ENCODE measurements at places on chromosomes 11 and 22.

GRCh38 chr11:45666648-45667642 lies 1.5 kb upstream of the CHST1 start:
- DNase-seq, result no peak

GRCh38 chr11:3989921-3990290 lies 104.7 kb upstream of the RRM1 start:
- DNase-seq, result peak; percentile 35

DNA sequence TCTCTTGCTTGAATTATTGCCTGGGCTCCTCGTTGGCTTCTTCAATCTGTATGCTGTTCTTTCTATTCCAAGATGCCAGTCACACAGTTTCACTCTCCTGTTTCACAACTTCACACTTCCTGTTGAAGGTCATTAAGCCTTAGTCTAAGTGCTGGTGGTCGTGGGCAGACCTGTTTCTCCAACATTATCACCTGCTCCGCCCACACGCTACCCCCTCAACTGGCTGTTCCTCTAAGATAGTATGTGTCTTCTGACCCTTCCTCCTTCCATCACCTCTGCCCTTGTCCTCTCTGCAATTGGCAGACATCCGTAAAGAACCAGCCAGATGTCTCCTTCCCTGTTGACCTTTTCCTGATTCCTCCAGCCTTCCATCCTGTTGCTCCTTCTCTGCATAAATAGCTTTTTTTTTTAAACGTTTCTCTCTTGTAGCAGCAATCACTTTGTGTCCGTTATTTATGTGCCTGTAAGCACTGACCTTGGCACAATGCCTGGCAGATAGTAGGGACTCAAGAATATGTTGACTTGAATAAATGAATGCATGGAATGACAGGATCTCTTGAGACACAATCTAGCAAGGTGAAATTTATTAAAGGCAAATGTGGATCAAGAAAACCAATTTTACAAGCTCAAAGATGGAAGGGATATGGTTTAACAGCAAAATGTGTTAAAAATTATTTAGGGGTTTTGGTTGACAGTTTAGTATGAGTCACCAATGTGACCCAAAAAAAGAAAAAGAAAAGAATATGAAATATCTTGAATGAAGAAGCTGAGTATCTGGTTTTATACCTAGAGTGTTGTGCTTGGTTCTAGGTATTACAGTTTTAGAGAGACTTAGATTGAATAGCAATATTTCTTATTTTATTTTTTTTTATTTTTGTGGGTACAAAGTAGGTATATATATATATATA lies 12.6 kb downstream of the DIXDC1 start:
- DNase-seq, result no peak

DNA sequence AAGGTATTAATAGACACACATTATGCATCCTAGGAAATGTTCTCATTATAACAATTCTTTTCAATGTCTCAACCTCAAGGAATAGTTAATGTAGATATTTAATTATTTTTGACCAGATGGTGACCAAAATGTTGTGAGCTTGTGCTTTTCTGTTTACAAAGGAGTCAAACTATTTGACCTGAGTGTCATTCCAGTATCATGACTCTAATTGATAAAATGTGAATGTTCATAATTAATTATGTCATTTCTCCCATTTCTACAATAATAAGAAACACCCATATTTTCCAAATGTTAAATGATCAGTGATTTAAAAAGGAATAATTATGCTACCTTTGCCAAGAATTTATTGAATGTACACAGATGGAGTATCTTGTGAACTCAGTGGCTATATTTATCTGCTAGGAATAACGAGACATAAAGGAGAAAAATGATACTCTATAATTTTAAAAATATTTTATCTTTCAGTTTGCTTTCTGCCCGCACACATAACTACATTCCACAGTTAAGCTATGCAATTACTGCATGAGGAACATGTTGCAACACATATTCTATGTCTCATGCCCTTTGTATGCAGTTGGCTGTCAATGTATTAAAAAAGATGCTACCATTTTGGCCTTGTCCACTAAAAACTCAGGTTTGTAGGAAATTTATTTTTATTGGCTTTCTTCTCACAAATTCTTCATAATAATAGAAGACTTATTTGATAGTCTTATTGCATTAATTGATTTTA lies 376.7 kb upstream of the CCDC179 start:
- DNase-seq, result no peak

DNA sequence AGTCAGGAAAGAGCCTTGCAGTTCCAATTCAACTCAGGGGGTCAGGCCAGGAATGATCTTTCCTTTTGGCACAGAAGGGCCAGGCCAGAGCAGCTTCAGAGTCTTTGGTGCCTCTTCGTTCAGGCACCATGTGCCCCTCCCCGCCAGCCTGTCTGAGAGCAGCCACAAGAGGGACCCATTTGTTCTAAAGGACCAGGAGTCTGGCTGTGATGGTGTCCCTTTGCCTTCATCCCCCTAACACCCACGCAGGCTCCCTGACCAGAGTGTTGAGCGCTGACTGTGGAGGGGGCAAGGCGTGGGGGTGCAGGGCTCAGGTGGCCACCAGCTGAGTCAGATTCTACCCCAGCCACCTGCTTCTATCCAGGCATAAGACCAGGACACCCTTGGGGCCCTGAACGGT lies 156.4 kb downstream of the TTC17 start:
- no peak for DNase-seq

- no peak for DNase-seq
These were observed 10.4 kb upstream of the TUB start for GRCh38 chr11:8070417-8071115.

DNA sequence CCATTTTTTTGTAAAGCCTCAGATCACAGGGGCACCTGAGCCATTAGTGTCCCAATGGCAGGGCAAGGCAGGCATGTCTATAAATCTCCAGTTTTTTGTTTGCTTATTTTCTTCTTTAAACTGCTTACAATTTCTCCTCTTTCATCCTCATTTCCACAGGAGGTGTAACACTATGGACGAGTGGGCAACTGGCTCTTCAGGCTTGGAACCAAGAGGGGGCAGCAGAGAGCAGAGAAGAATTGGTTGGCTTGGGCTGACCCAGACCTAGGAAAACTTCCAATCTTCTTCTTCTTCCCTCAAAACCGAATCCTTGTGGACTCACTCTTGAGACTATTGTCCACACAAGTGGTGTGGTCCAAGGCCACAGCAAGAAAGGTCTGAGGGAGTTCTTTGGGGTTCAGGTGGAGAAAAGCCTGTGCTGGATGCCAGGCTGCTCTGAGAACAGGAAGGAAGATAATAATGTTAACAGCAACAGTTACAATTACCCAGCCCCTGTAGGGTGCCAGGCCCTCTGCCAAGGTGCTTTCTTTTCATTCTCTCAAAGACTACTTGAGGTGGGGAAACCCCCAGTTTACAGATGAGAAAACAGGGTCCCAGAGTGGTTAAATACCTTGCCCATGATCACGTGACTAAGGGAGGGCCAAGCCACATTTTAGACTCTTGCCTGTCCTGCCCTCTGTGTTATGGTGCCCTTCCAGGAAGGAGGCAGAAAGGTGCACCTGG lies 70.7 kb upstream of the E2F8 start:
- peak; percentile 45 for DNase-seq

GRCh38 chr11:1771700-1772099 lies 8.0 kb upstream of the CTSD start:
- no peak for DNase-seq

DNA sequence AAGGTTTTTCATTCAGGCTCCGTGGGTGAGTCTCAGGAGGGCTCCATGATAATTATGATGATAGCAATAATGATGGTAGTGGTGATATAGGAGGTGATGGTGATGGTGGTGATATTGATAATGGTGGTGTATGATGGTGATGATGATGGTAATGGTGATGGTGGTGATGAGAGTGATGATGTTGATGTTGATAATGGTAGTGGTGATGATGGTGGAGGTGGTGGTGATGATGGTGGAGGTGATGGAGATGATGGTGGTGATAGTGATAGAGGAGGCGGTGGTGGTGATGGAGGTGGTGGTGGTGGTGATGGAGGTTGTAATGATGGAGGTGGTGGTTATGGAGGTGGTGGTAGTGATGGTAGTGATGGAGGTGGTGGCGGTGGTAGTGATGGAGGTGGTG lies 79.4 kb downstream of the MPPED1 start:
- no peak for DNase-seq

DNA sequence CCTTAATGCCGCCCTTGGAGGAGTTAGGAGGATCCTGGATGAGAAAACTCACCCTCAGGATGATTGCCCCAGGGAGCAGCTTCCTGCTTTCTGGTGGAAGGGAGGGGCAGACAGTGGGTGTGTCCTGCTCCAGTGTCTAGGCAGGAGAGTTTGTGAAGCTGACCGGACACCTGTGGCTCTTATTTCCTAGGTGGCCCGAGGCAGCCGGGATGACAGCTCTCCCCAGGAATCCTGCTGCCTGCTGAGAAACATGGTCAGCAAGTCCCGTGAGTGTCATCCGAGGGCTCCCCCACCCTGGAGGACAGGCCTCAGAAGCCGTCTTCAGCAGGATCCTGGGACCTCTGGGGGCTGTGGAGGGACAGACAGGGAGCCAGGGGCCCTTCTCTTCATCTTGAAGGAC lies 50.4 kb downstream of the ST3GAL4 start:
- no peak for DNase-seq

DNA sequence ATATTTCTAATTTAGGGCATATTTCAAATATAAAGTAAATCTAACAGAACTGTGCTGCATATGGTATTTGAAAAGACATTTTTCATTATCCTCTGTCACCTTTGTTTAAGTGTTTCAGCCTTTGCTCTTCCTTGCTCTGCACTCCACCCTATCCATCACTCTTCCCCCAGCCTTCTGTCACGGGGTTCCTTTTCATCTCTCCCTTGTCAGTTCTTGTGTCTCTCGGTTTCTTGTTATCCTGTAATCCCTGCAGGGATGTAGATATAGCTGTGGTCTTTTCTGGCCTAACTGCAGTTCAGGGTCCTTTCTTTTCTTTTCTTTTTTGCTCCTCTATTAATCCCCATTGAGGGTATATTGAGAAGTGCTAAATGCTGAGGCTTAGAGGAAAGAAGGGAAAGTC lies 261.9 kb downstream of the DCDC1 start:
- DNase-seq, result no peak

DNA sequence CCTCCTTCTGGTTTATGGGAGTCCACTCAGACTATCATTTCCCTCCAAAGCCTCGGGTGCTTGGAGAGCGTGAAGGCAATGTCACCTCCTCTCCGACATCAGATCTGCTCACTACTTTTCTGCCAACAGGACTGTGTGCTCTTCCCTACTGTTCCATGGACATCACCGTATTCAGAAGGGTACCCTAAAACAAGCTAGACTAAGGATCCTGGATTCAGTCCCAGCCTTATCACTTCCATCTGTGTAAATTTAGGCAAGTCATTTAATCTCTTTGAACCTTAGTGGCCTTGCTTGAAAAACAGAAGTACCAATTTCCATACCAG lies 78.2 kb downstream of the KCNC1 start:
- DNase-seq, result no peak

- no peak for DNase-seq
These were observed 77.2 kb downstream of the GRK3 start for GRCh38 chr22:25641650-25642049.

DNA sequence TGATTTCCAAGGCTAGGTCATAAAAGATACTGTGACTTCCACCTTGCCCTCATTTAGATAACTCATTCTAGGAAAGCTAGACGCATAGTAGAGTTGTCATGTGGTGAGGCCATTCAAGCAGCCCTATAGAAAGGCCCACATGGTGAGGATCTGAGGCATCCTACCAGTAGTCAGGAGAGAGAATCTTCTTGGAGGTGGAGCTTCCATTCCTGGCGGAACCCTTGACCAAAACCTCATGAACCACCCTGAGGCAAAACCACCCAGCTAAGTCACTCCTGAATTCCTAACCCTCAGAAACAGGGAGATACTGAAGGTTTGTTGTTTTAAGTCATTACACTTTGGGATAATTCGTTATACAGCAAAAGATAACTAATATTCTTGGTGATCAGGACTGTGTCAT lies 2.9 kb upstream of the HDHD5 start:
- DNase-seq, result no peak

- DNase-seq, result no peak
These were observed 112.2 kb downstream of the NCAM1 start for GRCh38 chr11:113073290-113073953.

All from stimulated activated naive CD8-positive, alpha-beta T cell treated with anti-CD3 and anti-CD28 coated beads, Interleukin-15, amount 100 ng/mL, for 72 hours (primary cell).